Smooth muscle cell of the brain vasculature (primary cell): ENCODE measurements at places on chromosomes 4 and X.

DNA sequence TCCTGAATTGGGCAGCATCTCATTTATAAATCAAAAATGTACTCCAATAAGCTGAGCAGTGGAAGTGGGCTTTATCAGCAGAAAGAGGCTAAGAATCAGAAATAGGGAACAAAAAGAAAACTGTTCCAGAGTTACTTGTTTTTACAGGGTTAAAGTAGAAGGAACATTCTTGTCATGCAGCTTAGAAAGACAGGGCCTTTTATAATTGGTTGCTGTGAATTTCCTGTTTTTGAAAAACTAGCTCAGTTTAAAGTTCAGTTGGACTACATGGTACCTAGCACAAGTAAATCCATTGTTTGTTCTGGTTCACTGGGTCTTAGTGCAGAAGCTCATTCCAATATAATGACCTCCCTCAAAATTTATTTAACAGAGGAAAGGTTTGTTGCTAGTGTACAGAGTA, 200.8 kb downstream of the GRIA2 start:
- DNase-seq: no peak

GRCh38 chr4:3215733-3216132, 33.2 kb upstream of the MSANTD1 start:
- no peak for DNase-seq

GRCh38 chrX:56798339-56798711, 69.3 kb downstream of the NBDY start:
- DNase-seq: no peak

- no peak for DNase-seq
These were observed 815.6 kb upstream of the ADGRL3 start for GRCh38 chr4:60384516-60384915.

GRCh38 chr4:7792616-7793015, 147.0 kb downstream of the AFAP1 start:
- no peak for DNase-seq

DNA sequence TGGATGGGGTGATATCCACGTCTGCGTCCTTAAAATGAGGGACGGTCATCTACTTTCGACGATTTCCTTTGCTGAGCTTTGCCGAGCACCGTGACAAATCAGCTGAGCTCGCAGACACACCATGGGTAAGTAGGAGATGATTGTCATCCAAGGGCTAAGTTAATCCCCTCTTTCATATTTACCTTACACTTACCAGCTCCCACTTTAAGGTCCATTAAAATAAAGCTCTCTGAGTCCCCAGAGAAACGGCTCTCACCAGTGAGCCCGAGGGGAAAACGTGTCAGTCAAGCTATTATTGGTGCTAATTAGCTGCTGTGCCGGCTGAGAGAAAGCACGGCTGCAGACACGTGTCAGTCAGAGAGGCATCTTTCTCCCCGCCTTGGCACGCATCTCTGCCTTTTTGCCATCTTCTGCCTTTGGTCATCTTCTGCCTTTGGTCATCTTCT, 72.2 kb downstream of the CRLF2 start:
- DNase-seq: no peak
